Stimulated activated CD4-positive, alpha-beta T cell treated with anti-CD3 and anti-CD28 coated beads, Interleukin-4, amount 100 ng/mL, for 1 hour (primary cell): ENCODE measurements at places on chromosomes 13 and 19.

- DNase-seq = no peak
These were observed 34.6 kb downstream of the COL4A2 start for GRCh38 chr13:110341445-110342244.

DNA sequence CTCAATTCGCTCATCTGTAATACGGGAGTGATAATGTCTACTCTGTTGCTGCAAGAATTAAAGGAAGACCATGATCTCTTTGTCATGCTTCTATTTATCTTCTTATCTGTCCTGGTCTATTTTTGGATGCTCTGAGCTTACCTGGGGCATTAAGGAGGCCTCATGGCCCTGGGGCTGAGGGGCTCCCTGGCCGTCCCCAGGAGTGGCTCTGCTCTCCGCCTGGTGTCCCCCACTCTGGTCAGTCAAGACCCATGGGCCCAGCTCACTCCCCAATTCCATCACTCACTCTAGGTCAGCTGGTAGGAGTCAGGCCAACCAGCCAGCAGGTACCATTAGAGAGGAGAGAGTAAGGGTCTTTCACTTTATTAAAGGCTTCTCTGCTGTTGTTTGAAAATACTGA is 1.1 kb upstream of the CHST8 start:
- DNase-seq = no peak

DNA sequence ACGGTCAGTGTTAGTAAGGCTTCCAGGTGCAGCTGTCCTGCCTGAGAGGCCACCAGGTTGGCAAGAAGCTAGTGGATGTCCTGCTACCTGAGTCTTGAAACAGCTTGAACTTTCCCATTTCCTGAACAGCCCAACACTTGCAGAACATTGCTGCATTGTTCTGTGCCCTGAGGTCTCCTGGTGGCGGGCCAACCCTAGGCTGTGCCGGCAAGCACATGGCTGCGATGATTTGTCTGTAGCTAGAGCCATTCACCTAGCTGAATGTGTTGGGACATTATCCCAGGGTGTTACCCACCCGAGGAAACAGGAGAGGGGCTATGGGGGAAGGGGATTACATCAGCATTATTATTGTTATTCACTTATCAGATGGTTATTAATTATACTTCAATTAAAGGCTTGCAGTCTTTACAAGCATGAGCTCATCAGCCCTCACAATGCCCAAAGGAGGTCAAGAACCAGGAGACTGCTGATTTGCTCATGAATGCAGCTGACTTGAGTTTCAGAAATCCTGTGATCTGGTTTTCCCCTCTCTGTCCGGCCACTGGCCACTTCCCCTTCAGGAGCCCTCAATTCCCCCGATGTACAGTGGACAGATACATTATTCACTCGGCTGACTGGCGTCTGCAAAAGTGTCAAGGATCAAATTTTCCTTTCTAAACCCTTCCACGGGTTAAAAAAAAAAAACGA is 187.6 kb upstream of the TSC22D1 start:
- no peak for DNase-seq

- DNase-seq = no peak
These were observed at the start of gene MBOAT7 for GRCh38 chr19:54189145-54189734. Gene MBOAT7, minus strand, starts transcription at chr19:54189580. Its CDS starts 1,072 bp downstream, at chr19:54188508.

DNA sequence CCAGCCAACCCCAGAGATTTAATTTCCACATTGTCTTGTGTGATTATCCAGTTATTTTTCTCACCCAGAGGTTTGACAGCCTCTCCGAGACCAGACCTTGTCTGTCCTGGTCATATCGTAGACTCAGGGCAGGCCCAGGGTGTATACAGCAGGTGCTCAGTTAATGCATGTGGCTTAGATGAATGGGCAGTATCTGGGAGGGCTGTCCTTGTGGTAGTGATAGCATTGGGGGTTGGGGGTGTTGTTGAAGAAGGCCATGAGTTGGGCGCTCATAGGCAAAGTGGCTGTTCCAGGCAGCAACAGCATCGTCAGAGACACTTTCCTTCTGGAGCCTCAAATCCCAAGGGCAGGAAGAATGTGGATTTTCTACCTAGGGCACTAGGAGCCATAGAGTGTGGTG is 16.9 kb downstream of the MAST3 start:
- DNase-seq = no peak

- no peak for DNase-seq
These were observed 2.2 kb downstream of the NAXD start for GRCh38 chr13:110617321-110618072.

- no peak for DNase-seq
These were observed 116.6 kb upstream of the UQCRFS1 start for GRCh38 chr19:29329460-29330134.

- no peak for DNase-seq
These were observed 12.2 kb downstream of the GRIK5 start for GRCh38 chr19:42057846-42058245.

GRCh38 chr19:32908641-32909190 is 39.1 kb upstream of the SLC7A9 start:
- DNase-seq = no peak

- no peak for DNase-seq
These were observed 17.6 kb downstream of the TJP3 start for GRCh38 chr19:3725640-3726310.

DNA sequence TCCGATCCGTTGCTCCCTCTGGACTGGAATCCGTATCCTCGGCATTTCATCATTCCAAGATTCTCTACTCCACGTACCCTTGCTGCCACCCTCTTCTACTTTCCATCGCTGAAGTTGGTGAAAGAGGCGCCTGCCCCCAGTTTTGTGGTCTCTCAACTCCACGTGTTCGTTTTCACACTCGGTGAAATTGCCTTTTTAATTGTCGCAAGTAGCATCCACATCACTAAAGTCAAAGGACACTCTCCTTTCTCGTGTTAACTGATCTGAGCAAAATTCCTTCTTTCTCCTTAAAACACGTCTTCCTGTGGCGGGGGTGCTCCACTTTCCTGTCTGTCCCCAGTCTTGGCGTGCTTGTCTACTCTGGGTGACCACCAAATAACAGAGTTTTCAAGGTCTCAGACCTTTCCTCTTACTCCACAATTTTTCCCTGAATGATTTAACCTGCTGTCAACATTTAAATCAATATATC is 1.1 kb upstream of the TMTC4 start:
- DNase-seq = peak; percentile 6

DNA sequence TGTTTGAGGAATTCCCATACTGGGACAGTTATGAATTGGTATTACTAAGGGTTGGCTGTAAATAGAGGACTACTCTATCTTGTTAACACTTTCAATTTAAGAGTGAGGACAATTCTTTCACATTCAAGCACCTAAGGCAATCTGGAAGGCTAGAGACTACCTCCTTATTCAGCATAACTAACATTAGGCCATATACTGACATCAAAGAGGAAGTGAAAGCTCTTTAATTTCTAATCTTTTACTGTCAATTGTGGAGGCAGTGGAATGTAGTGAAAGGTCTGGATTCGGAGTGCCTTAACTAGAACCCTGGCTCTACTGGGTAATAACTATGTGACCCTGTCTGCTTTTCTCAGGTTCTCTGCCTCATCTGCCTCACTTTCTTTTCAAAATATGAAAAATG is 134.0 kb downstream of the UFM1 start:
- no peak for DNase-seq

DNA sequence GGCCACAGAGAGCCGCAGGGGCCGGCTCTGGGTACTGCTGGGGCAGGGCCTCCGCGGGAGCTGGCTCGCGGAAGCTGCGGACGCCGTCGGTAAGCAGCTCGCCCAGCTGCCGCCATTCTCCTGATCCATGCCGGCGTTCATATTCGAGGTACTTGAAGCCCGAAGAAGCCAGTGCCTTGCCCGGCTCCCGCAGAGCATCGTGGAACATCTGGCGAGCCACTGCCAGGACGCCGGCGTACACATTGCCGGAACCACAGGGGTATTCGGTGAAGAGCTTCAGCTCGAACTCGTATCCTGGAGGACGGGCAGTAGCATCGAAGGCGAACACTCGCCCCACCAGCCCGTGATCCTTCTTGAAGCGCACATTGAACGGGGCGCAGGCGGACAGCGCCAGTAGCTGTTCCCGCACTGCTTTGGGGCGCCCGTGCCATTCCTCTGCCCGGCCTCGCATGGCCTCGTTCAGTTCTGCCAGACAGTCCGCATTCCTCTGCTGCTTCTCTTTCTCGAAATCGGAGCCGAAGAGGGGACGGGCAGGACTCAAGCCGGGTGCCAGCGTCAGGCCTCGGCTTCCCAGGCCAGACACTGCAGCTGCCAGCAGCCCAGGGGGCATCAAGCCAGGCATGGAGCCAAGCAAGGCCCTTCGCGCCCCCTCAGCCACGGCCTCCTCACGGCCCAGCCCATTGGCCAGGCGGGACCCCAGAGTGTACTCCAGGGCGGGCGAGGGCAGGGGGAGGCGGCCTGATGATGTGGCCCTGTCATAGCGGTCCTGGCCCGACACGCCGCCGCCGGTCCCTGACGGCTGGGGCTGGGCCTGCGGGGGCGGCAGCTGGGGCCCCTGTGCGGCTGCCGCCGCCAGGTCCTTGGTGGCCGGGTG is 1.0 kb downstream of the IRF2BP1 start:
- DNase-seq = peak; percentile 20

GRCh38 chr19:18932216-18932841 is 8.7 kb downstream of the HOMER3 start:
- DNase-seq = peak; percentile 89

GRCh38 chr19:19741184-19741583 is 8.3 kb upstream of the ZNF14 start:
- no peak for DNase-seq

GRCh38 chr13:28529836-28530235 is 34.9 kb upstream of the FLT1 start:
- no peak for DNase-seq

DNA sequence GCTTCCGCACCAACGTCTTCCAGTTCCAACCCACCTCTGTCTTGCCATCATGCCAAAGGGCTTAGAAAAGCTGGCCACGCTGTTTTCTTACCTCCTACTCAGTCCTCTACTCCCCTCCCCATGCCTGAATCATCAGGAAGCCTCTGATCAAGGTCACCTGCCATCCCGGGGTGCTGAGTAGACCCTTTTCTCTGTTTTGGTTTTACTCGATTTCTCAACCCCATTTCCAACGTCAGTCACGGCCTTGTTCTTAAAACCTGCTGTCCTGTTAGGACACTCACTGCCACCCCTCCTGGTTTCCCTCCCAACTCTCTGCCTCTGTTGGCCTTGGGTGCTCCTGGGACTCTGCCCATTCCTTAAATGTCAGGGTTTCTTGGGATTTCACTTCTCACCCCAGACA is 350.1 kb downstream of the FOXO1 start:
- peak; percentile 8 for DNase-seq

- no peak for DNase-seq
These were observed 2.4 kb upstream of the CYP2A13 start for GRCh38 chr19:41085748-41086415.

- DNase-seq = no peak
These were observed 61.3 kb upstream of the LRCH1 start for GRCh38 chr13:46491641-46492040.

GRCh38 chr19:10037809-10038208 is 24.5 kb downstream of the RDH8 start:
- DNase-seq = no peak

GRCh38 chr19:30625947-30626625 is 253.9 kb downstream of the ZNF536 start:
- DNase-seq = no peak

DNA sequence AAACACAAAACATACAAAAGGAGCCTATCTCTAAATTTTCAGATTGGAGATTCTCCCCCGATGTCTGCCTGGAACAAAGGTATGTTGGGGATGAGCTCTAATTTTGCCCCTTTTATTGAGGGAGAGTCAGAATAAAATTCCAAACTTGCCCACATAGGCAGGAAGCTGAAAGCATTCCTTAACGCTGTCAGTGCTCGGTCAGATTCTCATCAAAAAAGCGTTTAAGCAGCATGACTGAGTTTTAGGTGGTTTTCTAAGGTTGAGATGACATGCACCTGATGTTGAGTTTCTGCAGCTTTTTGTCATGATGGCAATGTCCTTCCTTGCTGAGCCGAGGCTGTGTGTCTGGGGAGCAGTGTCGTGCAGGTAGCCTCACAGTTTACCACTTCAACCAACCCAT is 48.4 kb upstream of the MEDAG start:
- no peak for DNase-seq

DNA sequence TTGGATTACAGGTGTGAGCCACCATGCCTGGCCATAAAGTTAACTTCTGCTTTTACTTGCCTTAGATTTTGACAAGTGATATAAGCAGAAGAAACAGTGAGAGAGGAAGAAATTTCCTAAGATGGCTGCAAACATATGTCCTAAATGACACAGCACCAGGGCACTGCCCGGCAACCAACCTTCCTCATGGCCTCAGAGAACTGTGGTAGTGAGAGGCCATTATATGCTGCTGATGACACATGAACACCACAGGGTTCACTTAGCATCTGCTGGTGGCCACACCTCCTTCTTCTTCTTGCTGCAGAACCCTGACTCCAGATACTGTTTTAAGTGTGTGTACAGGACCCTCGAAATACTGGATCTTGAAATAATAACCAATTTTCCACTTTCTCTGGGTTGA is 88.2 kb downstream of the KCTD12 start:
- no peak for DNase-seq

DNA sequence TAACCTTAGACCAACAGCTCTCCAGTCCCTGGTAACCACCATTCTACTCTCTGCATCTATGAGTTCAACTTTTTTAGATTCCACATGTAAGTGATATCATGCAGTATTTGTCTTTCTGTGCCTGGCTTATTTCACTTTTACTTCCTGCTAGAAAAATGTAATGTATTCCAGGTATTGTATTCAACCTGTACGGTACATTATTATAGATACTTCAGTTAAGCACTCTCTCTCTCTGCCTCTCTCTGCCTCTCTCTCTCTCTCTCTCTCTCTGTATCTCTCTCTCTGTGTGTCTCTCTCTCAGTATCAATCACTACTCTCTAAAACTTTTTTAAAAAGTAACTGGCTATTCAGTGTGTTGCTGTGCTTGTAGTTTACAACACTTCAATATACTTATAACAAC is 8.4 kb downstream of the DACH1 start:
- no peak for DNase-seq

DNA sequence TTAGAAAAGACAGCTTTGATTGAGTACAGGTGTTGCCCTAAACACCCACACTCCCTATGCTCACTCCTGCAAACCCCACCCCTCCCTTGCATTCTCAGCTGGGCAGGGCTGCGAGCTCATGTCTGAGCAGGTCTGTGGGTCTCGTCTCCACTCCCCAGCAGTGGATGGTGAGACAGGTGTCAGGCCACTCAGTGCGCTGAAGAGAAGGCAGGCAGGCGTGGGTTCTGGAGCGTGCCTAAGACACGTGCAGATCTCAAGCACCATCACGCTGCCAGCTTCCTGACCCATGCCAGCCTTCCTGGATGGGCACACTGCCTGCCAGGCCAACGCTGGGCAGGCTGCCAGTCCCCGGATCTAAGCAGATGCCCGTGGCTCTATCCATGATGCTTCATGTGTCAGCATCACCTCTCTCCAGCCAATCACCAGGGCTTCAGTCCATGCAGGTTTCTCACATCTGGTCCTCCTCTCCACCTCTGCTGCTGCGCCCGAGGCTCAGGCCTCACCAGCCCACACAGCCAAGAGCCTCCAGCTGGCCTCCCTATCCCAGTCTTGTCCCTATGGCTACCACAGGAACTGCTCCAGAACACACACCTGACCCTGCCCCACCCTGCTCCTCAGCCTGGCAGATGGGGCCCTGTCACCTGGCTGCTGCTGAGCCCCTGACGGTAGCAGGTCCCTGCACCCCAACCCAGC is 42.6 kb downstream of the EPS15L1 start:
- no peak for DNase-seq
